ENCODE measurements at places on chromosomes 1 and 21.
A peak's percentile ranks its signal among the peaks of the same experiment; 100 is the strongest.

- peak; percentile 4 for DNase-seq
Measured at GRCh38 chr1:66831529-66832239, 30.6 kb upstream of the INSL5 start.

DNA sequence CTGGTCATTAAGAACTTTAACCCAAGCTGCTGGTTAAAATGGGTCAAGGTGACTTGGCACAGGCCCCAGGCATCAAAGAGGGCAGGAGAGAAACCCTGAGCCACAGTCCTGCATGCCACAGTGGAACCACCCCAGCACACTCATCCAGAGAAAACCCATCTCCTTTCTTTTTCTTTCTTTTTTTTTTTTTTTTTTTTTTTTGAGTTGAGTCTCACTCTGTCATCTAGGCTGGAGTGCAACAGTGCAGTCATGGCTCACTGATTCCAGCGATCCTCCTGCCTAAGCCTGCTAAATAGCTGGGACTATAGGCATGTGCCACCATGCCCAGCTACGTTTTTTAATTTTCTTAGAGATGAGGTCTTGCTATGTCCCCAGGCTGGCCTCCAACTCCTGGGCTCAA, 109.2 kb upstream of the RAB4A start:
- DNase-seq = no peak

DNA sequence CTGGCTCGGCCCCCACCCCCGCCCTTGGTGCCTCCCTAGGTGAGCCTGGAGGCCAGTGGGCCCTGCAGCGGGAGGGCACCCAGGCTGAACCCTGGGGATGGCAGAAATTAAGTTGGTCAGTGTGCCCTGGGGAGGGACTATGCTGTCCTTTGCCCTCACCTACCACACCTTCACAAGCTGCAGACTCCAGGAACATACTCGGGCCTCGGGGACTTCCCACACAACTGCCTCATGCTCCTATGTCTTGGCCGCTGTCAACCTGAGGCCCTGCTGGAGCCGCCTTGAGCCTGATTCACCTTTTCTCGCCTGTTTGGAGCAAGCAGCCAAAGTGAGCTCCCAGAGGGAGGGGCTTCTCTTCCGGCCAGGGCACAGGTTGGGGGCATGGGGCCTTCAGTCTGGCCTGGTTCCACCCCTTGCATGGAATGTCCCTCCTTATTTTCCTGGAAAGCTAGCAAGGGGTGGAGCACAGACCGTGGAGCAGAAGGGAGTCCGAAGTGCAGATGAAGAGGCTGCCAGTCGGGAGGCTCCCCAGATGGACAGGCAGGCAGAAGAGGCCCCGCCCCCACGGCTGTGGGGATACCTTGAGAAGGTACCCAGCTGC, 24.7 kb downstream of the KNCN start:
- no peak for DNase-seq

DNA sequence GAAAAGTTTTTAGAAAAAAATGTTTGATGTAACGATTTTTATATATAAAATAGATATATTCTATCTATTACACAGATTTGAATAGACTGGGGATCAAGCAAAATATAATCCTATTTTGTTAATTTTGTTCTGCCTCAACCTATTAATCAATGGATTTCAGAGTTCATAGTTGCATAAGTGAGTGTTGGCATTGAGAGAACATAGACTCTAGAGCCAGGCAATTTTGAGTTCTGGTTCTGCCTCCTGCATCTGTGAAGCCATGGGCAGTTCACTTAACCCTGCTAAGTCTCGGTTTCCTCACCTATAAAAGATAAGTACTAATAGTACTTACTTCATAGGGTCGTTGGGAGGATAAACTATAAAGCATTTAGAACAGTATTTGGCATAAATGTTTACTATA, 13.6 kb upstream of the PKN2 start:
- DNase-seq = no peak

DNA sequence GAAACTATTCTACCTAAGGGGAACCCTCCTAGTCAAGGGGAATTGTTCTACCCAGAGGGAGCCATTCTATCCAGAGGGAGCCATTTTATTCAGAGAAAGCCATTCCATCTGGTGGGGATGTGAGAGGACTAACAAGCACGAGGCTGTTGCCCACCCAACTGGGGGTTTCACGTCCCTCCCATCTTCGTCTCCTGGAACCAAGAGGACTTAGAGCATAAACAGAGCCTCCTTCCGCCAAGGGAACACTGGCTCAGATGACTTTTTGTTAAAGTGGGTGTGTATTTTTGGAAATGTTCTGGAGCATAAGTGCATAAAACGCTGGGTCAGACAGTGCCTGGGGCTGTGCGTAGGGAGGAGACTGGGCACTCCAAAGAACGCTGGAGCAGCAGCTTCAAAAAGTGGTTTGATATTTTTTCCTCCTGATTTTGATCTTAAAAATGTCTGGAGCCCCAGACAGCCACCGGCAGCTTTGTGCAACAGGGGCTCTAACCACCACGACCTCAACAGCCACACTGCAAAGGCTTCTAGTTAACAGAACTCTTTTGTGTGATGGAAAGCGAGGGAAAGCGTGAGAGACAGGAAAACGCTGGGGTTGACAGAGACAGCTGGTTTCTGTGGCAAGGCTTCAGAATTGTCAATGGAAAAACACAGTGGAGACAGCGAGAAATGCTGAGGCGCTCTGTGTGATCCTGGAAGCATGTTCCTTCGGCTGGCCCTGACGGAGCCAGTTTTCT, 363.6 kb upstream of the CAMK1G start:
- DNase-seq = no peak

- no peak for DNase-seq
Measured at GRCh38 chr1:230141797-230142607, 75.0 kb downstream of the GALNT2 start.

GRCh38 chr1:111436726-111437125, 9.2 kb upstream of the OVGP1 start:
- no peak for DNase-seq

- peak; percentile 48 for DNase-seq
Measured at GRCh38 chr1:199460933-199461332, 566.6 kb upstream of the NR5A2 start.

DNA sequence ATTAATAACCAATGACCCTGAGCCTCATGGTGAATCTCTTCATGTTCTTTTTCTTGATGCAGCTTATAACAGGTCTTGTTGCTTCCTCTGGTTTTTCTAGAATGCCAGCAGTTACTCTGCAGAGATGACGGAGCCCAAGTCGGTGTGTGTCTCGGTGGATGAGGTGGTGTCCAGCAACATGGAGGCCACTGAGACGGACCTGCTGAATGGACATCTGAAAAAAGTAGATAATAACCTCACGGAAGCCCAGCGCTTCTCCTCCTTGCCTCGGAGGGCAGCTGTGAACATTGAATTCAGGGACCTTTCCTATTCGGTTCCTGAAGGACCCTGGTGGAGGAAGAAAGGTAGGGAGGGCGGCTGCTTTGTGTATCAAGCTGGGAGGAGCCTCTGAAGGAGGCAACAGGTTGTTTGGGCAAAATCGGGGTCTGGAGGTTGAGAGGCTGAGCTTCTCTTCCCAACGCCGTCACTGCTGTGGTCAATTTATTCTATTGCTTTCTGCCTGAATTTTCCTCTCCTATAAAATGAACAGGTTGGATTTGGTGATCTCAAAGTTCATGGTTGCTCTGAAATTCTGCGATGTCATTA, 6.7 kb downstream of the ABCG1 start:
- DNase-seq = no peak

DNA sequence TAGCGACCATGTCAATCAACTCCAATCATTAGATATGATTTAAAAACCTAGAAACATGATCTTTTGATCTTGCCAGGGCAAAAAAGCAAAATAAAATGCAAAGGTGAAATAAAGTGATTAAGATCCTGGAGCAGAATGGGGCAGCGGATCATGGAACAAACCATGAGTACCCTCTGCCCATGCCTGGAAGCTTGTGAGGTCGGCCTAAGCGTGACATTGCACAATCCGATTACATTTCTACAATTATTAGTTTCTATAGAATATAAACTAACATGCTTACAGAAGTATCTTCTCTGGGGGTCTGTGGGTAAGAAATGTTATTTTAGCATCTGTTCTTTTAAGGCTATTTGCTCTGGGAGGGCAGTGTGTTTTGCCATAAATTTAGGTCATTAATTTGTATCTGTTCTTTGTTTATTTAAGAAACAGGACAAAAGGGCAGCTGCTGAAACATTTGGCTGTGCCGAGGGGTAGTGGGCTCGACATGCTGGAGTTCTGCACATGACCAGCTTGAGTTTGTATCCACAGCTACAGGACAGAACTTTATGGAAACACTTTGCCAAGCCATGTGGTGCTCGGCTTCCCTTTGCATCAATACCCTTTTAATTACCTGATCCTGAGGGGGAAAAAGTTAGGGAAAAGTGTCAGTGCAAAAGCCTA, 55.9 kb downstream of the ZBTB18 start:
- no peak for DNase-seq

DNA sequence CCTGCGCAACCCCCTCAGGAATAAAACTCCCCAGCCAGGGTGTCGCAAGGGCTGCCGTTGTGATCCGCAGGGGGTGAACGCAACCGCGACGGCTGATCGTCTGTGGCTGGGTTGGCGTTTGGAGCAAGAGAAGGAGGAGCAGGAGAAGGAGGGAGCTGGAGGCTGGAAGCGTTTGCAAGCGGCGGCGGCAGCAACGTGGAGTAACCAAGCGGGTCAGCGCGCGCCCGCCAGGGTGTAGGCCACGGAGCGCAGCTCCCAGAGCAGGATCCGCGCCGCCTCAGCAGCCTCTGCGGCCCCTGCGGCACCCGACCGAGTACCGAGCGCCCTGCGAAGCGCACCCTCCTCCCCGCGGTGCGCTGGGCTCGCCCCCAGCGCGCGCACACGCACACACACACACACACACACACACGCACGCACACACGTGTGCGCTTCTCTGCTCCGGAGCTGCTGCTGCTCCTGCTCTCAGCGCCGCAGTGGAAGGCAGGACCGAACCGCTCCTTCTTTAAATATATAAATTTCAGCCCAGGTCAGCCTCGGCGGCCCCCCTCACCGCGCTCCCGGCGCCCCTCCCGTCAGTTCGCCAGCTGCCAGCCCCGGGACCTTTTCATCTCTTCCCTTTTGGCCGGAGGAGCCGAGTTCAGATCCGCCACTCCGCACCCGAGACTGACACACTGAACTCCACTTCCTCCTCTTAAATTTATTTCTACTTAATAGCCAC, 696 bp downstream of the TGFB2 start:
- DNase-seq = peak; percentile 78

DNA sequence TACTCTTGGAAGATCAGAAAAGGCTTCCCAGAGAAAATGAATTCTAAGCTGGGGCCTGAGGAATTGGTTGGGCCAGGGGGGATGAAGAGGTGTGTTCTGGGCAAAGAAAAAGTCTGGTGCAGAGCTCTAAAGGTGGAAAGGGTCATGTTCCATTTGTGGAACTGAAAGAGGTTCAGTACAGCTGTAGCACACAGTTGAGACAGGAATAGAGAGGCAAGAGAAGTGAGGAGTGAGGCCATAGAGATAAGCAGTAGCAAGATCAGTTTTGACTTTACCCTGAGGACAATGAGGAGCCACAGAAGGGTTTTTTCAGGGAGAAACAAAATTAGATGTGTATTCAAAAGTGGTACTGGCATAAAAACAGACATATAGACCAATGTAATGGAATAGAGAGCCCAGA, 30.3 kb upstream of the MUTYH start:
- no peak for DNase-seq

DNA sequence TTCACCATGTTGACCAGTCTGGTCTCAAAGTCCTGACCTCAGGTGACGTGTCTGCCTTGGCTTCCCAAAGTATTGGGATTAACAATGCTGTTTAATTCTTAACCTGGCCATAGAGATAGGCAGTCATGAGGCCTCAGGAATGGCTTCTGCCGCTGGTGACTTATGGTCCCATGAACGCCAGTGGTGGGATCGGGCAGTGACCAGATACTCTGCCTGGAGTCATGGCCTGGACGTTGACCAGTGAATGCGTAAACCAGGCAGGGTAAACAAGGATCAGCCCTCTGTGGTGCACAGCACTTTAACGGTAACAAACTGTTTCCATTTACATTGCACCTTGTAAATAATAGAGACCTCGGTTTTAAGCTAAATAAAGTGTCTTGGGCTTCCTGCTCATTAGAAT, 23.0 kb downstream of the MTARC1 start:
- DNase-seq = no peak

DNA sequence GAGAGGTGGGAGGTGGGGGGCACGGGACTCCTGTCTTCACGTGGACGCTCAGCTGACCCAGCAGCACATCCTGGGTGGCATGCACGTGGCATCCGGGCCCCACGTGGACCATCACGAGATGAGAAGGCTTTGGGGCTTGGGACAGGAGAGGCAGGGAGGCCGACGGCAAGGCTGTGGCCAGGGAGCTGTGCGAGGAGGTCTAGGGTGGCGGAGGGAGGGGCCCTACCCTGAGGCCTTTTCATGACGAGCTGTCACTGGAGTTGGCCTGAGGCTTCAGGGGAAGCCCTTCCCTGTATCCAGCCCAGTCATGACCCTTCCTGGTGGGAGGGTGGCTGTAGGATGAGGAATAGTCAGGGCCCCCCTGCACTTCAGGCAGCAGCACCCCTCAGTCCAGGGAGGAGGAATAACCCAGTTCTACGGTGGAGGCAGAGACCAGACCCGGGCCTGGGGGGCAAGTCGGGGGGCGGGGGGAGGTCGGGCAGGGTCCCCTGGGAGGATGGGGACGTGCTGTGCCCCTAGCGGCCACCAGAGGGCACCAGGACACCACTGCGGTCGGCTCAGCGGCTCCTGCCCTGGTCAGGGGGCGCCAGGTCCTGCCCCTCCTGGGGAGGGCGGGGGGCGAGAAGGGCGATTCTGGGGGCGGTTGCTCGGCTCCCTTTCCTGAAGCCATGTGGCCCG, 2.0 kb upstream of the PERM1 start:
- DNase-seq = peak; percentile 26

DNA sequence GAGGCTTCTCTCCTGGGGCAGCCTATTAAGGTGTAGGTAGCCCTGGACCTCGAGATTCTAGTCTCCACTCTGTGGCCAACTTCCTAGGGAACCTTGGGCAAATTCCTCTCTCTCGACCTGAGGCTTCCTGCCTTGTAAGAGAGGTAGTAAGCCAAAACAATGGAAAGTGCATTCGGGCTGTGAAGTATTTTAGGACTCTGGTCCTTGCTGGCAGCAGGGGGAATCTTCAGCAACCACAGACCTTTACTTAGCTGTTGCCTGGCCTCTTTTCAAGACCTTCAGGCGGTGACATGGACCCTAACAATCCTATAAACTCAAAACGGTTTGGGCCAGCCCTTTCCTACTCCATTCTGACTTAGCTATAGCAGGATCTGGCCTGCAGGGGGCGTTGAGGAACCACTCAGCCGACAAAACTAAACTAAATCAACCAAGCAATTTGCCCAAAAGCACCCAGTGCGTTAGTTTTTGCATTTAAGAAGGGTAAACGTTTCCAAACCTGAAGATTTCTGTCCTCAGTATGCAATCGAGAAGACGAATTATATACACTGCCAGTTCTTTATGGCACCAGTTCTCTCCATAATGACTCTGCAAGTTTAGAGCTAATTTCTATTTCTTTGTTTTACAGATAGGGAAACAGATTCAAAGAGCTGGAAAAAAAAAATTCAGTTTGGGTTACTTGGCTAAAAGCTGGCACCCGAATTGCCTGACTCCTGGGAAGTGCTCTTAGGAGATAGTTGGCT, 10.9 kb upstream of the SESN2 start:
- DNase-seq = peak; percentile 83

GRCh38 chr21:36028127-36029069, 31.9 kb downstream of the SETD4 start:
- peak; percentile 74 for DNase-seq

Data from fibroblast of skin of scalp (primary cell).